Endothelial cell of umbilical vein (primary cell): ENCODE measurements at places on chromosomes 7 and 10.
A peak's percentile ranks its signal among the peaks of the same experiment; 100 is the strongest.

- DNase-seq: no peak
Observed at GRCh38 chr7:34296663-34297062, 361.4 kb upstream of the NPSR1 start.

DNA sequence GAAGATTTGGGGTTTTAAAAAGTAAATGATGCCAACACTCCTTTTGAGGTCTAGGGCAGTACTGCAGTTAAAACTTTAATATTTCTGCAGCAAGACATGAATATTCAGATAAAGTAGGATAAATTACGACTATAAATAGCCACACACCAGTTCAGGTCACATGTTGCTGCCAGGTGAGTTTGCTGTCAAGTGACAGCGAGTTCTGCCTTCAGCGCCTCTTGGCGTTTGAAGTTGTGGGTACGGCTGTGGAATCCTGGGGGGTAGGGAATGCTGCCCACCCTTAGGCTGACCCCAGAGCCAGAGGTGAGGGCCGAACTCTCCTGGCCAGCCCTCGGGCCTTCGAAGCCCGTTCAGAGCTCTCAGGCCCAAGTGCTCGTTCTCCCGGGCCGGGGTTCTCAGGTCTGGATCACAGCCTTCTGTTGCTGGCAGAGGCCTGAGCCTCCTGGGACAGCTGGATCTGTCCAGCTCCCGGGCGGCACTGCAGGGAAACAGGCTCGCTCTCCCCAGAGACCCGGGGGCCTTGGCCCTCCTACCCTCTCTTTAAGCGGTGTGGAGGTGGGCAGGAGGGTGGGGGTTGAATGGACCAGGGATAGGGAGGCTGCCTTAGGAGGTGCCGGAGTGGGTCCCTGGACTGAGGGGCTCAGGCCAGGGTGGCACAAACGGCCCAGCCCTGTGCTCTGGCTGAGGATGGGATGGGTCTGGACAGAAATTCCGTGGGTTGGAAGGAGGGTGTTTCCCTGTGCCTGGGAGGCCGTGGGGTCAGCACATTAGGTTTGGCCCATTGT lies 5.4 kb downstream of the BRI3 start:
- no peak for DNase-seq

DNA sequence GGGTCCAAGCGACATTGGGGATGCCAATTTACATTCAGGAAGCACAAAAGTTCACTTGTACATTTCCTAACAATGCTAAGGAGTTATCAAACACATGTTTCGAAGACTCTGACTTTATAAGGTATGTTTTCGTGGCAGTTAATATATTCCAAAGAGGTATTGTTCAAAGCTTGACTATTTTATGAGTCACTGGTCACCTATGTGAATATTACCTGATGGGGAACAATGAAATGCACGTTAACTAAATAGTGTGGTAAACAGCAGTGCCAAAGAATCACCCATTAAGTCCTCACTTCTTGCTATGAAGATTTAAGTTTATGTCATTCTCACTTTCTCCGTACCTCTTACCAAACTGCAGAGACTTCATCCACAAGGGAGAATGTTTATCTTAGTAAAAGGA lies 550.2 kb downstream of the SORCS1 start:
- no peak for DNase-seq

DNA sequence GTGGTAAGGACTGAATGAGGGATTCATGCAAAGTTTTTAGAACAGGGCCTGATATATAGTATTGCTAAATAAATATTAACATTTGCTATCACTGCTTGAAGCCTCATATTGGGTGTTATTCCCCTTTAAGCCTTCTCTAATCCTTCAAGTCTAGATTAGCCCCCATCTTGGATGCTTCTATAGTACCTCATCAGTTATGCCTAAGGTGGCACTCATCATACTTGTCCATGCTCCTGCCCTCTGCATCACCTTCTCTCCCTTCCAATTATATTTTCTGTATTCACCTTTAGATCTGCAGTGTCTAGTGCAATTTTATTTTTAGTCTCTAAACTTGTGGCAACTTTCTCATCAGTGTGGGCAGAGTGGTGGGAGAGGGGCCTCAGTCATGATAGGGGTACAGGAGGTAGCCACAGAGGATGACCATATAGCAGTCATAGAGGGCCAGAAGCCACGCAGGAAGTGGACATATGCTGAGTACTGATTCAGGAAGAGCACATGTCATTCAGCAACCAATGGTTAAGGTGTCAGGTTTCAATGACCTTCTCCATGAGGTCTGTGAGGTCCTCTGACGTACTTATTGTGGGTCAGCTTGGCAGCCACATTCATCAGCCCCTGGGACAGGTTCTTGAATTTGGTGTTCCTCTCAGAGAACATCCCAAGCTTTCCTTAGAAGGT lies 2.5 kb downstream of the ENTPD1 start:
- DNase-seq: peak; percentile 26

GRCh38 chr7:134920026-134920753 lies 66.1 kb upstream of the AGBL3 start:
- no peak for DNase-seq

DNA sequence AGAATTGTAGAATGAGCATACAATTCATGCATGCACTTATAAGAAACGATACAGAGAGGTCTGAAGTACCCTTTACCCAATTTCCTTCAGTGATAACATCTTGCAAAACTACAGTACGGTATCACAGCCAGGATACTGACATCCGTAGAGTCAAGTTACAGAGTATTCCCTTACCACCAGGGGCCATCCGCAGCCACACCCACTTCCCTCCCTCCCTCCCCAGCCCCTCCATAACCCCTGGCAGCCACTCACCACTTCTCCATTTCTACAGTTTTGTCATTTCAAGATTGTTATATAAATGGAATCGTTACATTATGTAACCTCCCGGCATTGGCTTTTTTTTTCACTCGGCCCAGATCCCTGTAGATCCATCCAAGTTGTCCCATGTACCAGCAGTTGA lies 113.6 kb upstream of the RET start:
- DNase-seq: no peak

DNA sequence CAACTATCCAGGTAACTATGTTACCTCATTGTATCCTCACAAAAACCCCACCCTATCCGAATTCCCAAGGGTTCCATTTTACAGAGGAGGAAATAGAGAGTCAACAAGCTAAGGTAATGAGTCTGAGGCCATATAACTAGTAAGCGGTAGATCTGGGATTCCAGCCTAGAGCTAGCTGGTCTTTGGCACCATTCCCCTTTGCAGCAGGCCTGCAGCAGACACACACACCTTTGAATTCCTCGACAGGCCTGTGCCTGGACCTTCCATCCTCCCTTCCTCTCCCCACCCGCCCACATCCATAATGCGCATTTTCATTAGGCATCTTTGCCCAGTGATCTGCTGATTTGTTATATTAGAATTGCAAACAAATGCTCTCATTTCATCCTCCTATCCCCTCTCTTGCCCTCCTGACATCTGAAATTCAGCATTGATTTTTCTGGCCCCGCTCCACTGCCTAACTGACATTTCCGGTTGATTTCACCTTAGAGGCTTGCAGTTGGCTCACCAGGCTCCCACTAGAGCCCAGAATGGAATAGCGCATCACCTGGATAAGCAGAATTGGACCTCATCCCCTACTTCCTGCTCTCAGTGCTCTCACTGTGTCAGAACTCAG lies 129.5 kb downstream of the PLXNA4 start:
- no peak for DNase-seq

GRCh38 chr7:2149672-2150444 lies 82.9 kb downstream of the MAD1L1 start:
- no peak for DNase-seq

- DNase-seq: peak; percentile 63
Observed at GRCh38 chr10:123007558-123008354, 839 bp downstream of the IKZF5 start.

GRCh38 chr10:6840201-6840691 lies 260.2 kb upstream of the PRKCQ start:
- DNase-seq: no peak

DNA sequence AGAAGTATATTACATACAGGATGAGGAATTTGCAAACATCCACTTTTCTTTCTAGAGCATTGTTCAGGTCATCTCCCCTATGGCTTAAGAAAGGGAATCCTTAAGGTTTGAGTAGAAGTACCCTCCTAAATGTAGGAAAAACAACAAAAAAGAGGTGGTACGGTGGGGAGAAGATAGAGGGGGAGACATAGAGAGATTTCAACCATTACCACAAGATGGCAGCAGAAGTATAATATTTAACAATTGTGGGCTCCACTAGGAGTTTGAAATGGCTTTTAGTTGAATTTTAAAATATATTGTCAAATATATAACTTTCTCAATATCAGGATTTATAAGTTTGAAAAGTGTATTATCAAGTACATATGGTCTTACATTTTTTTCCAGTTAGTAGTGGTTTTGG lies 72.7 kb upstream of the PRKG1 start:
- peak; percentile 36 for DNase-seq

- no peak for DNase-seq
Observed at GRCh38 chr10:8058274-8059111, 4.0 kb downstream of the GATA3 start.

DNA sequence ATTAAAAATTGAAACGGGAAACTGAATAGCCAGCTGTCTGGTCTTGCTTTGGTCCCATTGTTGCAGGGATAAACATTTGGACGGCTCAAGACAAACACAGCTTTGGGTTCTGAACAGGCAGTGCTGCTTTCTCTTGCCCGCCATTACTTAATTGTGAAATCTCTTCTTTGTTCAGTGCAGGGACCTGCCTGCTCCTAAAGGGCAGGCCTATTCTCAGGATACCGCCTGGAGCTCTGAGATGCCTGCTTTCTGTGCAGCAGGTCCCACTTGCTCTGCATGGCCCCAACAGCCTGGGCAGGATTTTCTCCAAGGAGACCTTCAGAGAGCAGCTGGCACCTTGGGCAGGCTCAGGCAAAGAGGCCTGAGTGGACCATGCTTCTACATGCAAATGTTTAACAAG lies 237.6 kb downstream of the KCNMA1 start:
- no peak for DNase-seq

- DNase-seq: no peak
Observed at GRCh38 chr10:25561758-25562157, 372.3 kb upstream of the MYO3A start.

GRCh38 chr7:148210804-148211325 lies 379.7 kb upstream of the C7orf33 start:
- no peak for DNase-seq

DNA sequence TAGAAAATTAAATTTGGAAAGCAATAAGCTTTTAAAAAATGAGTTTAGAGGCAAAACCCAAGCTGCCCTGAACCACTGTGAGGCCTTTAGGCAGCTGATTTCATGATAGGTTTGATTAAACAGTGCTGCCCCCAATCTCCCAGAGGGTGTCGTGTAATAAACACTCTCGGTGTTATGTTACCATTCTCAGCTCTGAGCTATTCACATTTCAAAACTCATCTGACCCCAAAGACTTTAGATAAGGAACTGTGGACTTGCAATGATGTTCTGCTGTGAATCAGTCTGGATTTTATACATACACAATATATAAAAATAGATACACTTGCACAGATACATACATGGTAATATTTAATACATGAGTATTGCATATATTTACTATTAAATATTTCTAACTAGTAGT lies 120.4 kb downstream of the MALRD1 start:
- DNase-seq: no peak

DNA sequence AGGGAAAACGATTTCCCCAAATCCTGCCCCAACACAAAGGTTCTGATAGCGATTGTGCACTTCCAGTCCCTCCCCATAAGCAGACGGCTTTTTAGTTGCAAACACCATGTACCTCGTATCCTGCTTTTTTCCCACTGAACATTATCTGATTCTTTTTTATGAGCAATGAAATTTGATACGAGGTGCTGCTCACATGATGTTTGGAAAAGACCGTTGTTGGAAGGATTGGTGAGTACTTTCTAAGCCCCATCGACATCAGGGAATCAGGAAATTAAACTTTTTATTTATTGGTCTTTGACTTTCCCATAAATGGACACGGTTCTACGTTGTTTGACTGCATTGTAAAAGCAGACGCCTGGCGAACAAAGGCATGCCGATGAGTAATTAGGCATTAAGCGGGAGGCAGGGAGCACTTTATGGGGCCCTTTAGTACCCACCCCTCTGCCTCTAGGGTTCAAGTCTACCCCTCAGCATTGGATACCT lies 49.4 kb downstream of the TEX36 start:
- peak; percentile 75 for DNase-seq

GRCh38 chr7:150791746-150792452 lies 8.3 kb downstream of the TMEM176B start:
- DNase-seq: no peak

GRCh38 chr10:15369256-15370211 lies 1.6 kb downstream of the FAM171A1 start:
- peak; percentile 44 for DNase-seq

- DNase-seq: no peak
Observed at GRCh38 chr7:90216080-90216674, 4.6 kb downstream of the STEAP2 start.

DNA sequence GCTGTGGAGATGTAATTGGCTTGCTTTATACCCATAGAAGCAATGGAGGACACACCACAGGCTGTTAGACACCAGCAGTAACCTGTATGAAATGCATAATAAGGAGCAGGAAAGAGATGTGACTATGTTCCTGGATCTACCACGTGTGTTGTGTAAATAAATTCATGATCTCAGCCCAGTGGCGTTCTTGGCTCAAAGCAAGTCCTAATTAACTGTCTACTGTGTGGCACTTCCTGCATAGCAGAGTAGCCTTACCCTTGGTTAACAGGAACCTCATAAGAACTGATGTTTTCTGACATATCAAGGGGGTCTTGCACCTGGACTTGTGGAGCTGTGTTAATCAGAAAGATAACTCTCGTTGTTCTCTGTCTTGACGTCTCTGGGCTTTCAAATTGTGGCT lies 25.7 kb upstream of the FAM180A start:
- DNase-seq: peak; percentile 31

DNA sequence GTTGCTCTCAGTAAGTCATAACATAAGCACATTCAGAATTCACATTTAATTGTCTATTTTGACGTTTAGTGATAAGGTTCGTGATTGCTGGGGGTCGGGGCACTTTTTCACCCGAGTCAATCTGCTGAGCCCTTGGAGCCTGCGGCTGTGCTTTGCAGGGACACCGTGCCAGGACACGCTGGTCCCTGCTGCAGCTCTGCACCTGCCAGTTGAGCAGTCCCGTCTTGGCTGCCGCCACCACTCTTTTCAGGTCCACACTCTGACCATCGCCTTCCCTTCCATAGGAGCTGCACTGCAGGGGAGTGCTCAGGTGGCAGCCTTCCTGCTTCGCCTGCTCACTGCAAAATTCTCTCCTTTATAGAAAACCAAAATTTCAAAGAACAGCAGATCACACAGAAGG lies 36.4 kb downstream of the CUL1 start:
- no peak for DNase-seq

- no peak for DNase-seq
Observed at GRCh38 chr10:109958059-109958458, 34.7 kb upstream of the XPNPEP1 start.

DNA sequence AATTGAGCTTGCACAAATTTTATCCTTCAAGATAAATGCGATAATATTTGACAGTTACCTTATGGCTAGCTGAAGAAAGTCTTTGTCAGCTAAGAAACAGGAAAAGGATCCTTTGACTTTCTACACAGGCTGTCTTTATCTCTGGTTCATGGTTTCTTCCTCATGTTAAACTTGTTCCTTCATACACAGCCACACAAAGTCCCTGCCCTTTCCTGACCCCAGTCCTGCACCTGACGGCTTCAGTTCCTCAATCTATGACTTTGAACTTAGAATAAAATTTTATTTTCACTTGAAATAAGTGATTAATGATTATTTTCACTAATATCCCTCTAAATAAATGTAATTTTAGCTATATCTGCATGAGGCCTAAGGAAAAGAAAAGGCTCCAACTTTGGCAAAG lies 77.8 kb upstream of the PRSS1 start:
- no peak for DNase-seq

- no peak for DNase-seq
Observed at GRCh38 chr7:13748998-13749397, 240.5 kb downstream of the ETV1 start.

- DNase-seq: peak; percentile 63
Observed at GRCh38 chr10:17599089-17599488, 18.1 kb downstream of the HACD1 start.
